IMR-90 (cell line): ENCODE measurements at places on chromosomes 16 and 17.

DNA sequence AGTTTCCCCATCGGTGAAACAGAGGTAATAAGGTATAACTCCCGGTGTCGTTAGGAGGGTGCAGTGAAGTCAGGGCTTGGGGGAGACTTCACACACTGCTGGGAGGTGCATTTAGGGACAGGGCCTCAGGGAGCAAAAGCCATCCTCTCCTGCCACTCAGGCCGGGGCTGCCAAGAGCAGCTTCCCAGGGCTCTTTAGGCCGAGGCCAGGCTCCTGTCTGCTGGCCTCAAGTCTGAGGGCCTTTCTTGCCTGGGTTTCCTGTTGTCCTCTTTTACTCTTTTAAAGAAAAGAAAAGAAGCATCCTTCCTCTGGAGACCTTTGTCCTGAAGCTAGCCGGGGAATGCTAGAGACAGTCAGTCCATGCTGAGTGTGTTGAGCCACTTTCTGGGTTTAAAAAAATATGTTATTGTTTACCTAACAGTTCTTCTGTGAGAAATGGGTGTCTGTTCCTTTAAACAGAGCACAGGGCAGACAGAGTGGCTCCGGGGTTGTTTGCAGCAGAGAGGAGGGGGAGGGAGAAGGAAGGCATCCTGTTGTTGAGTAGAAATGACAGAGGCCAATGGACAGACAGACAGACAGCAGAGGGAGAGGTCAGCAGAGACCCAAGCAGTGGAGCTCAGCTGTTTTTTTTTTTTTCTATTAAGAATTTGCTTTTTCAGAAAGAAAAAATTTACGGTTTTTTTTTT lies 79.1 kb downstream of the C17orf67 start:
- DNase-seq: peak; percentile 56

- no peak for DNase-seq
These were observed 6.7 kb upstream of the WFIKKN2 start for GRCh38 chr17:50828508-50829170.

GRCh38 chr17:76276461-76277299 lies 11.5 kb downstream of the UBALD2 start:
- DNase-seq: peak; percentile 31

GRCh38 chr16:88783391-88784073 lies 1.5 kb downstream of the PIEZO1 start:
- peak; percentile 33 for DNase-seq

DNA sequence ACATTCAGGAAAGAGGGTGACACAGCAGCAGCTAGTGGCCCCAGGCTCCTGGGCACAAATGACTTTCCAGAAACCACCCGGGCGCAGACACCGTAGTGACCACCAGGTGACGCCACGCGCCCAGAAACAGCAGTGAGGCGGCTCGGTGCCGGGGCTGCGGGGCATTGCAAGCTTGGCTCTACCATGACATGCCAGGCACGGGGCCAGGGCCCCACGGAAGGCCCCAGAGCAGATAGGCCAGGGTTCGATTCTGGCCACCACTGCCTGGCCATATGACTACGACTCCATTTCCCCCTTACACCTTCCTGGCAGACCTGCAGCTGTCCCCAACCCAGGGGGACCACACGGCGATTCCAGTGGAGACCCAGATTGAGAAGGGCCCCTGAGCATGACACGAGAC lies 6.7 kb downstream of the RHBDF1 start:
- peak; percentile 59 for DNase-seq

GRCh38 chr16:66927918-66928649 lies 2.7 kb upstream of the RRAD start:
- peak; percentile 50 for DNase-seq
